Tongue (tissue), 3 donors: ENCODE measurements at places on chromosomes 5 and 9. TPM values are rescaled to one million over a fixed set of nuclear protein-coding genes. Genes with fewer than 3 reads are reported as not detected.

Gene DTWD2
- total RNA-seq = 14.8 TPM

Gene LRRC19
- total RNA-seq = not detected

Gene HSPB3
- total RNA-seq = 257 TPM

Gene GPRIN1
- total RNA-seq = 0.72 TPM

Gene ZFP2
- 2.9 TPM for total RNA-seq

Gene SPATA31D4
- total RNA-seq = not detected

Gene SNCB
- total RNA-seq = not detected

Gene UBE2D2
- total RNA-seq = 77.1 TPM

Gene PLPP7
- total RNA-seq = 81.3 TPM

Gene FBLL1
- 6.9 TPM for total RNA-seq
